ENCODE measurements at places on chromosomes 2 and 18.
A peak's percentile ranks its signal among the peaks of the same experiment; 100 is the strongest.

DNA sequence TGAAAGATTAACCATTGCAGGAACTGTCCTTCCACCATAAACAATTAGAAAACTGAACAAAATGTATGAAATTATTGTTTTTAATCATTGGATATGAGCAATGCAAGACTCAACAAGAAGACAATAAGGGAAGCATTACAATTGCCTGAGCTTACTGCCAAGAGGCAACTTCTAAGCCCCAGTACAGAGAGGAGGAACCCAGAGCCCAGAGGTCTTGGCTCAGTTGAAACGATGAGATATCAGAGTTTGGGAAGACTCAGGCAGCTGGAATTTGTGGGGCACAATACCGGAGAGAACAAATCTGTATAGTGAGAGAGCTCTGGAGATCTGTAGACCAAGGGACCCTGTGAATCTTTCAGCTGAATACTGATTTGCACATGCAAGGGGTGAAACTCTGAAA, 80.6 kb upstream of the ZFP36L2 start:
- no peak for DNase-seq

- no peak for DNase-seq
Measured at GRCh38 chr2:127027715-127028114, 79.2 kb downstream of the BIN1 start.

DNA sequence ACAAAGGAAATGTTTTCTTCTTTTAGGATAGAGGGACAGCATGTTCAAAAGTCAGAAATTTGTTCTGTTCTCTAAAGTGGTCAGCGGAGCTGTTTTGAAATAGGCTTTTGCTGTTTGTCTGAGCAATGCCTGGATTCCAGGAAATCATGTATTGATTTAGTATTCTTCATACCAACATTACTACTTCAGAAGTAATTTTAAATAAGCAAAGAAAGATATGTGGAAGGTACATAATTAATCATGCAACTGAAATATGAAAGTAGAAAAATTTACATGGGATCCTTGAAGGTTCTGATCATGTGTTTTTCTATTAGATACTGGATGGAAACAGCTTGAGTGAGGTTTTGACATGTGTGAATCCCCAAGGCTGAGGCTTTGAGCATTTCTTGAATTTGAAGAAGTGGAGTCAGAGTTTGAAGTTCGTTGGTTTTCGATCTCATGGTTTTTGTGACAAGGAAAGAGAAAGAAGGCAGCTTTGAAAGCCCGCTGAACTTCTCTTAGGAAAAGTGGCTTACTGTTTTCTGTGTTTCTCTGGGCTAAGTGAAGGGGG, 220.0 kb downstream of the LDLRAD4 start:
- DNase-seq, result no peak

GRCh38 chr2:213246497-213247281, 37.6 kb upstream of the SPAG16 start:
- no peak for DNase-seq

DNA sequence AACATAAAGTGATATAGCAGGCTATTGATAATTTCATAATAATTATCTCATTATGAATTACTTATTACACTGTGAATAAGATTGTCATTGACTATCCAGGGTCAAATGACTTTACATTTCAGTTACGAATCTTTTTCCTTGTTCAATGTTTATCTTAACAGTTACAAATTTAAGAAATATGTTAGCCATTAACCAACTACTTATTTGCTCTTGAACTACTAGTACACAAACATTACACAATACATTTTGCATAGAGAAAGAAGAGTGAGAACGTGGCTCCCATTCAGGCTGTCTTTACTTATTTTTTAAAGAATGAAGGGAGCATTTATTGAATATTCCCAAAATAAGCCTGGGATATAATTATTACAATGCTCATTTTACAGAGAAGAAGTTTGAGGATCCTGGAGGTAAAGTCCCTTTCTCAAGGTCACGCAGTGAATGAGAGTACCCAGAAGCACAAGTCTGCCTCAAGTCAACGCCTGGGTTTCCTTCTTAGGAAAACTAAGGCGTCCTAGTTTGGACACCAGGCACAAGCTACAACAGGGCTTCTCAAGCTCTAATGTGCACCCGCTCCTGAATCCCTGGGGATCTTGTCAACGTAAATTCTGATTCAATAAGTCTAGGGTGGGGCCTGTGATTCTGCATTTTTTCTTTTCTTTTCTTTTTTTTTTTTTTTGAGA, 164.2 kb downstream of the FIGN start:
- DNase-seq, result no peak

GRCh38 chr2:151733771-151734672, at the start of gene NEB:
NEB (minus strand) TSS chr2:151734476; CDS start chr2:151733156, 1,320 bp downstream.
- no peak for DNase-seq

DNA sequence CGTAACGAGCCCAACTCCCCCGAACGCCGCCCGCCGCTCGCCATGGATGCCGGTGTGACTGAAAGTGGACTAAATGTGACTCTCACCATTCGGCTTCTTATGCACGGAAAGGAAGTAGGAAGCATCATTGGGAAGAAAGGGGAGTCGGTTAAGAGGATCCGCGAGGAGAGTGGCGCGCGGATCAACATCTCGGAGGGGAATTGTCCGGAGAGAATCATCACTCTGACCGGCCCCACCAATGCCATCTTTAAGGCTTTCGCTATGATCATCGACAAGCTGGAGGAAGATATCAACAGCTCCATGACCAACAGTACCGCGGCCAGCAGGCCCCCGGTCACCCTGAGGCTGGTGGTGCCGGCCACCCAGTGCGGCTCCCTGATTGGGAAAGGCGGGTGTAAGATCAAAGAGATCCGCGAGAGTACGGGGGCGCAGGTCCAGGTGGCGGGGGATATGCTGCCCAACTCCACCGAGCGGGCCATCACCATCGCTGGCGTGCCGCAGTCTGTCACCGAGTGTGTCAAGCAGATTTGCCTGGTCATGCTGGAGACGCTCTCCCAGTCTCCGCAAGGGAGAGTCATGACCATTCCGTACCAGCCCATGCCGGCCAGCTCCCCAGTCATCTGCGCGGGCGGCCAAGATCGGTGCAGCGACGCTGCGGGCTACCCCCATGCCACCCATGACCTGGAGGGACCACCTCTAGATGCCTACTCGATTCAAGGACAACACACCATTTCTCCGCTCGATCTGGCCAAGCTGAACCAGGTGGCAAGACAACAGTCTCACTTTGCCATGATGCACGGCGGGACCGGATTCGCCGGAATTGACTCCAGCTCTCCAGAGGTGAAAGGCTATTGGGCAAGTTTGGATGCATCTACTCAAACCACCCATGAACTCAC, 673 bp downstream of the PCBP1 start:
- no peak for DNase-seq

DNA sequence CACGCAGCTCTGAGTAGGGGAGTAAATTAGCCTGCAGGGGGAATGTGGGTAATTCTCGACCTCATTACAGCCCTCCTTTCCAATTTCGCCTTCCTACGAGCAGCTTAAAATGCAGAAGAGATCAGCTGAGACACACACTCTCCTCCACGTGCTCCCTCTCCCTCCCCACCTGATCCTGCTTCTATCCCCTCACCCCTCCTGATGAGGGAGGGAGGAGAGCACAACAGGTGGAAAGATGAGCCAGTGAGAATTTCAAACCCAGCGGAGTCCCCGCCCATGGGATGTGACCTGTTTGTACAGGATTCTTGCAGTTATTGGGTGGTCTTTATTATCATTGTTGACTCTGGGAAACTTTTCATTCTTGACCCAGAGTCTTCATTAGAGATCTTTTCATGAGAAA, 35.5 kb downstream of the DDX18 start:
- no peak for DNase-seq

- no peak for DNase-seq
Measured at GRCh38 chr18:65942854-65943253, 192.0 kb downstream of the CDH7 start.

DNA sequence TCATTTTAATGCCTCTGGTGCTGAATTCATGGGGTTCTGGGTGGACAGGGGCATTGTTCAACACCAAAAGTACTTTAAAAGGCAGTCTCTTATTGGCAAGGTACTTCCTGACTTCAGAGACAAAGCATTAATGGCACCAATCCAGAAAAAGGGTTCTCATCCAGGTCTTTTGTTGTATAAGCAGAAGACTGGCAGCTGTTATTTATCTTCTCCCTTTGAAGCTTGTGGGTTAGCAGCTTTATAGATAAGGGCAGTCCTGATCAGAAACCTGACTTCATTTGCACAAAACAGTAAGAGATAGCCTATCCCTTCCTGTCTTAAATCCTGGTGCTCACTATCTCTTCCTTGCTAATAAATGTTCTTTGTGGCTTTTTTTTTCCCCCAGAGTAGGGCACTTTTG, 68.8 kb downstream of the VPS54 start:
- no peak for DNase-seq

DNA sequence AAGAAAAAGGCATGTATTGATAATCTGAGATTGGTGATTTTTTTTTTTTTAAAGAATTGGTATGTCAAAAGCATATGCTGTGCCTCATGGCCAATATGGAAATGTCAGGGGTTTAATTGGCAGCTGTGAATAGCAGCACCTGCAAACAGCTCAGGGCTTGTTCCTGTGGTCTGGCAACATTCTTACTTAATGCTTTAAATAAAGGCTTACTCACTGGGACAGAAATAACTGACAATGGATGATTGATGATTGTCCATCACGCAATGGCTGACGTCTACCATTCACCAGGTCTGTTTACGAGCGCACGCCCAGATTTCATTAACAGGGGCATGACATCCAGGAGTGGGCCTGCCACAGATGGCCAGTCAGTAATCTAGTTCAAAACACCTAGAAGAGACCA, 66.7 kb downstream of the ETAA1 start:
- peak; percentile 91 for DNase-seq

- no peak for DNase-seq
Measured at GRCh38 chr2:6074089-6074643, 382.0 kb downstream of the SOX11 start.

DNA sequence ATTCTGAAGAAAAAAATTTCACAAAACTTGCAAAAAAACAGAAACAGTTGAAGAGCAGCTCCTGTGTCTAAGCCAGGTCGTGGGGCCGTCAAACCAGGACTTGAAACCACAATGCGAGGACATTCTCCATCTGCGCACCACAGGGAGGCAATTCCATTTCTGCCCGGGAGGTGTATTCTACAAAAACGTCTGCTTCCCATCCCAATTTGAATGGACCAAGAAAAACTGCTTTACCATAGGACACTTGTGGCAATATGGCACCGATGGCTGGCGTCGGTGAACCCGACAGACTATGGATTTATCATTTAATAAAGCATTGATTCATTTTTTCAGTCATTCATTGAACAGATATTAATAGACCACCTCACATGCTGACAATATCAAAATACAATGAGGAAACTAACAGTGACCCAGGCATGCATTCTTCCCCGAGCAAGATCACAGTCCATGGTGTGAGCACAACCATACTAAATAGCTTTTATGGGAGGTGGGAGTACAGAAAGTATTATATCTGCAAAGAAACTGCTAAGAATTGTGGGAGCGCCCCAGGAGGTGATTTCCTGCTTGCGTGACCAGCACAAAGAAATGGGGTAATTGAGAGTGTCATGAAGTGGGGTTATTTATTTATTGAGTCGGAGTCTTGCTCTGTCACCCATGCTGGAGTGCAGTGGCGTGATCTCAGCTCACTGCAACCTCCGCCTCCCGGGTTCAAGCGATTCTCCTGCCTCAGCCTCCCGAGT, 10.5 kb upstream of the ZAP70 start:
- no peak for DNase-seq

- DNase-seq, result no peak
Measured at GRCh38 chr18:50679656-50680055, 119.8 kb downstream of the MAPK4 start.

- no peak for DNase-seq
Measured at GRCh38 chr2:30759481-30759880, 47.8 kb downstream of the CAPN13 start.

- no peak for DNase-seq
Measured at GRCh38 chr18:76823161-76823538, 793 bp downstream of the ZNF236 start.

GRCh38 chr2:225911019-225911418, 511.5 kb downstream of the NYAP2 start:
- DNase-seq, result no peak

GRCh38 chr2:38718601-38719000, 32.6 kb downstream of the SRSF7 start:
- DNase-seq, result no peak

- DNase-seq, result no peak
Measured at GRCh38 chr2:30161929-30162706, 15.3 kb downstream of the YPEL5 start.

- DNase-seq, result no peak
Measured at GRCh38 chr2:209763106-209763505, 8.5 kb upstream of the UNC80 start.

GRCh38 chr2:146597291-146597690, 1247.5 kb upstream of the ACVR2A start:
- no peak for DNase-seq

GRCh38 chr18:71125581-71125980, 836.7 kb downstream of the SOCS6 start:
- no peak for DNase-seq

GRCh38 chr2:206276169-206276942, 1.9 kb downstream of the ZDBF2 start:
- DNase-seq, result no peak

- DNase-seq, result peak; percentile 23
Measured at GRCh38 chr2:86807468-86808275, 17.0 kb upstream of the CD8A start.

DNA sequence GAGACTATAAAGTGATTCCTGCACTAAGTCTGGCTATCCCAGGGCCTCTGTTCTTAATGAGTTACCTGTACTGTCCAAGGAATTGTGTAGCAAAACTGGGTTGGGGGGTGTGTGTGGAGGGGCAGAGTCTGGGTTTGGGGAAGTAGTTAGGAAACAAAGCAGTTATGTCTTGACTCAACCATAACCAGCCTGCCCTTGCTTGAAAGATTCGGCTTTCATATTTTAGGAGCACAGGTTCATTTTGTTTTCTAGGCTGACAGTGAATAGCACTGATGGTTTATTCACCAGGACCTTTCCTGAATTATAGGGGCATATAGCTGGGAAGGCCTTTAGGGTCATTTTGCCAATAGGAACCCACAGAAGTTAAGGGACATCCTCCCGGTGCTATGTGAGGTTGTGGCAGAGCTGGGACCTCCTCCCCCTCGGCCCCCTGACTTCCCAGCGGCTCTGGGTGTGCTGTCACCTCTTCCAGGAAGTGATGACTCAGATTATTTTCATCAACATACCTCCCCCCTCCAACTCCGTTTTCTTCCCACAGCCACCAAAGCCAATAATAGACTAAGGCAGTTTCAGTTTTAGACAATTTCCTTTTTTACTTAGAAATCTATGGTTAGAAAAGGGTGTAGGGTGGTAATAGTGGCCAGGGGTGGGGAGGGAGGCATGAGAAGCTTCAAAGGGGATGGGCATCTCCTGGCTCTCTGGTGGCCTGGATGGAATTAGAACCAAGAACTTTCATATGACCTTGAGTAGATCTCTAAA, 44.8 kb downstream of the SETBP1 start:
- DNase-seq, result no peak

Data from NCI-H1417 treated with DMSO at 0.1 percent for 48 hours (cell line).